ENCODE measurements at places on chromosomes 12 and 14.

GRCh38 chr14:54127526-54127925 lies 170.9 kb upstream of the BMP4 start:
- no peak for DNase-seq

- DNase-seq, result no peak
Observed at GRCh38 chr12:51533799-51534198, 57.2 kb upstream of the SCN8A start.

DNA sequence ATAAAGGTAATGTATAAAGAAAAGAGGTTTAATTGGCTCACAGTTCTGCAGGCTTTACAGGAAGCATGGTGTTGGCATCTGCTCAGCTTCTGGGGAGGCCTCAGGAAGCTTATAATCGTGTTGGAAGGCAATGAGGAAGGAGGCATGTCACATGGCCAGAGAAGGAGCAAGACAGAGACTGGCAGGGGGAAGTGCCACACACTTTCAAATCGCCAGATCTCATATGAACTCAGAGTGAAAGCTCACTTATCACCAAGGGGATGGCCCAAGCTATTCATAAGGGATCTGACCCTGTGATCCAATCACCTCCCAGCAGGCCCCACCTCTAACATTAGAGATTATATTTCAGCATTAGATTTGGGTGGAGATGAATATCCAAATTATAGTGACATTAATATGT lies 26.3 kb downstream of the LDHB start:
- no peak for DNase-seq

DNA sequence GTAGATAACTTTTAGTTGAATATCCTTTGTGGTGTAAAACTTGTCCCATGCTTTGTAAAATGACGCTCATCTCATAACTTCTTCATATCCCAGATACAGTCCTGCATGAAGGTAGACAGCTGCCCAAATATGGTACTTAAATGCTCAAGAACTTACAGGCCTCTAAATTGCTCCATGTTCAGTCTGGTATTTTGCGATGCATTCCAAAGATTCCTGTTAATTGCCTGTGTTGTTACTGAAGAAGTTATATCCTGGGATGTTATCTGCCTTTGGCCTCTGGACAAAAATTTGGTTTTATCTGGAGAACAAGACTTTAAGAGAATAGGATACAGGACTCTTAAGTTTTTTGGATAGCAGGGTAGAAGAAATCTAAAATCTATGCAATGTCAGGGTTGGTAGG lies 473.0 kb downstream of the PCNX1 start:
- DNase-seq, result no peak

DNA sequence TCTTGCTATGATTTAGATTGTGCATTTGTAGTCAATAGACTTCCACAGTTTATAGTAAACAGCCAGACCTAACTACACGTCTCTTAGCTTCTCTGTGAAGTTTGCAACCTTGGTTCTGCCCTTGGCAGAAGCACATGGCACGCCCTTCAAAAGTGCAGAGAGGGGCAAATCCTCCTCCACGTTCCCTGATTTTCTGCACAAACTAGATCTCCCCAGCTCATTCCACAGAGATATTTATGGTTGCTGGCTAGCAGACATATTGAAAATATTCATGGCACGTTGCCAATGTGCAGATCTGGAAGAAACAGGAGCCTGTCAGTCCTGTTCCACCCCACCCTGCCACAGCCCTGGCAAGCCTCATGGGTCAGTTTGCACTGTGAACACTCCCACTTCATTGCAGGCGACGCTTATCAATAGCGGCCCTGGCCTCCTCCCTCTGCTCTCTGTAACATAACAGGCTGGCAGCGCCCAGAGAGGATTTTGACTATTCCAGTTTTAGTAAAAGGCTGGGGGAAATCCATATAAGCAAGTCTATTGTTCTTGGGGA lies 6.5 kb upstream of the LGALS3 start:
- no peak for DNase-seq

DNA sequence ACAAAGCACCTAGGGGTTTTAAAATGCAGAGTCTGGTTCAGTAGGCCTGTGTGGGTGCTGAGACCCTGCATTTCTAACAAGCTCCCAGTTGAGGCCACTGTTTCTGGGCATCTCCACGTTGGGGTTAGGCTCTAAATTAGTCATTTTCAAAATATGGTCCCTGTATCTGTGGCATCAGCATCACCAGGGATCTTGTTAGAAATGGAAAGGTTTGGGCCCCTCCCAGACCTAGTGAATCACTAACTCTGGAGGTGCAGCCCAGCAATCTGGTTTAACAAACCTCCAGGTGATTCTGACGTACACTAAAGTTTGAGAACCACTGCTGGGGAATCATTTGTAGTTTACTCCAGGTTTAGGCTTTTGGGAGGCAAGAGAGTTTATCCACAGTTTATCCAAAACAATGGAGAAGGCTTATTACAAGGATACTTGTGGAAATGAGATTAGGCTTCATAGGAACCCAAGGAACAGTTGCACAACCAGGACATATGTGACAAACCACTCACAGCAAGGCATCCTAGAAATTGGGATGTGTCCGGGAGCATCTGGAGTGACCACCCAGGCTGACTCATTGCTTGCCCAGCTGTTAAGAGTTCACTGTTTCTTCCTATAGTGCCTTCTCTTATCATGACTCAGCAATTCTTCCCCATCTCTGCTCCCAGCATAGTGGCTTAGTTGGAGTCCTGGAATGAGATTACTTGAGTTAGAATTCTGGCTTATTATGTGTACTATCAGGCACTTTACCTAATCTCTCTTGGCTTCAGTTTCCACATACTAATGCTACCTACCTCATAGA lies 71.6 kb upstream of the STXBP6 start:
- no peak for DNase-seq

DNA sequence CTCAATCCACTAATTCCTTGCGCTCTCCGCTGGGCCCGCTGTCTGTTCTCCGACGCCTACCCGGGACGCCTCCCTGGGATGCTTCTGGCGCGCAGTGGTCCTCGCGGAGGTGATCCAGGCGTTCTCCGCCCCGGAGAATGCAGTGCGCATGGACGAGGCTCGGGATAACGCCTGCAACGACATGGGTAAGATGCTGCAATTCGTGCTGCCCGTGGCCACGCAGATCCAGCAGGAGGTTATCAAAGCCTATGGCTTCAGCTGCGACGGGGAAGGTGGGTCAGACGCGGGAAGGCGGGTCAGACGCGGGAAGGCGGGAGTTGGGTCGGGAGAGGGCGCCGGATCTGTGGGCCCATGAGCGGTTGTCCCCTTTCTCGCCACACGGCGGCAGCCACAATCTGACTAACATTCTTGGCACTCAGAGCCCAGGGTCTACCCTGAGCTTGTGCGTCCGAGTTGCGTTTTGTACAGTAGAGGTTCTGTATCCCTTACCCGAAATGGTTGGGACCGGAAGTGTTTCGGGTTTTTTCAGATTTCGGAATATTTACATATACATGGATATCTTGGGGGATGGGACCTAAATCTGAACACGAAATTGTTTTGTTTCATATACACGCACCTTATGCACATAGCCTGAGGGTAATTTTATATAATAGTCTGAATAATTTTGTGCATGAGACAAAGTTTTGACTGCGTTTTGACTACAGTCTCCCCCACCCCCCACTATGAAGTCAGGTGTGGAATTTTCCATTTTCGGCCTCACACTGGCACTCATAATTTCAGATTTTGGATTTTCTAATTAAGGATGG lies 762 bp downstream of the C12orf57 start:
- DNase-seq, result peak; percentile 72

GRCh38 chr12:19896041-19896440 lies 456.7 kb downstream of the AEBP2 start:
- no peak for DNase-seq

Data from NK-92 treated with Interleukin-12 subunit alpha and Interleukin-12 subunit beta, amount 100 ng/mL, for 24 hours (cell line).